ENCODE measurements at places on chromosomes 3 and 15.
A peak's percentile ranks its signal among the peaks of the same experiment; 100 is the strongest.

DNA sequence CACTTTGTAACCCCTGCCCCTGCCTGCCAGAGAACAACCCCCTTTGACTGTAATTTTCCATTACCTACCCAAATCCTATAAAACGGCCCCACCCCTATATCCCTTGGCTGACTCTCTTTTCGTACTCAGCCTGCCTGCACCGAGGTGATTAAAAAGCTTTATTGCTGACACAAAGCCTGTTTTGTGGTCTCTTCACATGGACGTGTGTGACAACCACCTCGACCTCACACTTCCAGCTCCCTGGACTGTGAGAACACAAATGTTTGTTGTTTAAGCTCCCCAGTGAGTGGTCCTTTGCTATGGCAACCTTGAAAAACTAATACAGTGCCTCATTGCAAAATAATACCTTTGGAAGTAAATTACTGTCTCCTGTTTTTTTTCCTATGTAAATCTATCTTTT lies 299.2 kb upstream of the POU1F1 start:
- DNase-seq: no peak

DNA sequence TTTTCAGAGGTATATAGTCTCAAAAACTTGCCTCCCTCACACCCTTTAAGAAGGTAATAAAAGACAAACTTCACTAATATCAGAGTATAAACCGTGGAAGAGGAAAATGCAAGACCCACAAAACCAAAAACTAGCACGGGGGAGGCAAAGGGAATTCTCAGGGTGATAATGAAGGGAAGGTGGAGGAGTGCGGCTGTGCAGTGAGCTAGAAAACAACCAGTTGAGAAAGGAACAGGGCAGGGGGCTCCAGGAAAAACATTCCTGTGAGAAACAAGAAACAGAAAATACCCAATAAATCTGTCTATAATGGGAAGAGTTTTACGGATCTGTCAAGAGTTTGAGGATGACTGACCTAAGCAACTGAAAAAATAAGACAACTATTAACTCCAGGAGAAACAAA lies 31.6 kb downstream of the TAMM41 start:
- DNase-seq: no peak

- no peak for DNase-seq
Observed at GRCh38 chr15:65208647-65209046, 2.6 kb downstream of the CILP start.

DNA sequence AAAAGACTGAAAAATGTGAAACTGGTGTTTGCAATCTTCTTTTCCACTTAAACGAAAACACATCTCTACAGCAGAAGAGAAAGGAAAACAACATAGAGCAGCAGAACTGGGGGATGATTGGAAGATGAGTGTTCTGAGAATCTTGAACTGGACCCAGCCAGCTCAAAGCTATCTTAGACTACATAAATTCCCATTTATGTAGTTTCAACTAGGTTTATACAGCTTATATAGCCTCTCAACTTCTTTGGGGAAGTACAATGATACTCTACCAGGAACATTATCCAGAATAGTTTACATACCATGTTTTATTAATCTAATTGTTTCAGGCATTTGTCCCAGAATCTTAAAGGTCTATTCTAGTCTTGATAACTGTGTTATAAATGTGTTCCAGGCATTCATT lies 658.2 kb upstream of the LMCD1 start:
- no peak for DNase-seq

DNA sequence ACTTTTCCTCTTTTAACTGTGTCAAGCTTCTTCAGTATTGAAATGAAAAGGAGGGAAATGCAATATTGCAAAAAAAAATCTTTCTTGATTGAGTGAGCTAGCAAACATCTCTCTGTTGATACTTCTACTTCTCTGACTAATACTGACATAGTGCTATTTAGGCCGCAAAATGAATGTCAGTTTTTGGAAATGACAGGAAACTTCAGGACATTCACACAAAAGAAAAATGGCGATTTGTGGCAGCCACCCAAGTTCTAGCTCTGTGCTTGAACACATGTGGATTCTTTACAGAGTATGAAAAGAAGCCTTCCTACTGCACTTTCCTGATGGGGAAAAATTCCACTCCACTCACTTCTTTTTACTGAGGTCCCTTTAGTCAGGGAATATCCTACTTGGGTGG lies 486.8 kb upstream of the ALCAM start:
- peak; percentile 10 for DNase-seq

DNA sequence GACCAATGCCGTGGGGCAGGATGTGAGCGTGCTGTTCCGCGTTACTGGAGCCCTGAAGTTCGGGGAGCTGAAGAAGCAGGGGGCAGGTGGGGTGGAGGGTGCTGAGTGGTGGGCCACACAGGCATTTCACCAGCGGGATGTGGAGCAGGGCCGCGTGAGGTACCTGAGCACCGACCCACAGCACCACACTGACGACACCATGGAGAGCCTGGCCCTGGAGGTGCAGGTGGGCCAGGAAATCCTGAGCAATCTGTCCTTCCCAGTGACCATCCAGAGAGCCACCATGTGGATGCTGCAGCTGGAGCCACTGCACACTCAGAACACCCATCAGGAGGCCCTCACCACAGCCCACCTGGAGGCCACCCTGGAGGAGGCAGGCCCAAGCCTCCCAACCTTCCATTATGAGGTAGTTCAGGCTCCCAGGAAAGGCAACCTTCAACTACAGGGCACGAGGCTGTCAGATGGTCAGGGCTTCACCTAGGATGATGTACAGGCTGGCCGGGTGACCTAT lies 179.6 kb downstream of the TBC1D2B start:
- no peak for DNase-seq

DNA sequence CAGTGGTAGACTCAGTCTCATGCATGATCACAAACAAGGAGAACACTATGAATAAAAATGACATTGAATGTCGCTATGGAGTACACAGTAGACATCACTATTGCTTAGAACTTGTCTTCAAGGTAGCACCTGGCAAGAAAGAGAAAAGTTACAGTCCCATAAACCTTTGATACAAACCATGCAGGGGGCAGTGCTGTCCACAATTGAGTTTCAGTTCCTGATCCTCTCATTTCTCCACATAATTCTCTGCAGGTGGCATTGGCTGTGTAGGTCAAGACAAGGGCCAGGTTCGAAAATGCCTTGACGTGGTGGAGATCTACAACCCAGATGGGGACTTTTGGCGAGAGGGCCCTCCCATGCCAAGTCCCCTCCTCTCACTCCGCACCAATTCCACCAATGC lies 47.9 kb downstream of the KBTBD12 start:
- no peak for DNase-seq

Data from fibroblast of skin of left biceps (primary cell).